NCI-H69 (cell line): ENCODE measurements at places on chromosomes 16 and 17.
A peak's percentile ranks its signal among the peaks of the same experiment; 100 is the strongest.

- DNase-seq = no peak
Observed at GRCh38 chr16:2365397-2366294, 25.1 kb upstream of the ABCA3 start.

GRCh38 chr16:86502856-86503748, 7.2 kb upstream of the FOXF1 start:
- DNase-seq = no peak

DNA sequence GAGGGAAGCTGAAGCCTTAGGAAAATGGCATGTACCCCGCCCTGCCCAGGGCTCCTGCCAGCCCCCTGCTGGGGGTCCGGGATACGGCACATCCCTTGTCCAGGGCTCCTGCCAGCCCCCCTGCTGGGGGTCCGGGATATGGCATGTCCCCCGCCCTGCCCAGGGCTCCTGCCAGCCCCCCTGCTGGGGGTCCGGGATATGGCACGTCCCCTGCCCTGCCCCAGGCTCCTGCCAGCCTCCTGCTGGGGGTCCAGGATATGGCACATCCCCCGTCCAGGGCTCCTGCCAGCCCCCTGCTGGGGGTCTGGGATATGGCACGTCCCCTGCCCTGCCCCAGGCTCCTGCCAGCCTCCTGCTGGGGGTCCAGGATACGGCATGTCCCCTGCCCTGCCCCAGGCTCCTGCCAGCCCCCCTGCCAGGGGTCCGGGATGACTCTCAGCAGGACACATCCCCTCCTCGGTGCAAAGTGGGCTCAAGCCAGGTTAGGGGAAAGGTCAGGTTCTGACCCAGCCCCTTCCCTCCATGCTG, 43.2 kb downstream of the RPH3AL start:
- no peak for DNase-seq

DNA sequence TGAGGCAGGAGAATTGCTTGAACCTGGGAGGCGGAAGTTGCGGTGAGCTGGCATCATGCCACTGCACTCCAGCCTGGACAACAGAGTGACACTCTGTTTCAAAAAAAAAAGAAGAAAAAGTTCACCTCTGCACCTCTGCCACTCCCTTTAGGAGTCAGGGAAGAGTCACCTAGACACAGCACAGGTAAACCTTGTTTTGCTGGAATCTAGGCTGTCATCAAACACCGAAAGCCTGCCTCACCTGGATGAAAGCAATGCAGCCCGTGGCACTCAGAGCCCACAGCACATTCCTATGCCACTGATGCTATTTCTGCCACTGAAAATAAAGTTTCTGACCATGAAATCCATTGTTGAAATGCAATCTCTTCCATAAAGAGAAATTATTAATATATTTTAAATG, 22.2 kb downstream of the CFAP52 start:
- no peak for DNase-seq

- no peak for DNase-seq
Observed at GRCh38 chr17:60901806-60902205, 224.2 kb downstream of the BCAS3 start.

GRCh38 chr17:1762901-1763898, 1.3 kb downstream of the SERPINF1 start:
- peak; percentile 48 for DNase-seq

- DNase-seq = no peak
Observed at GRCh38 chr16:83606486-83607030, 201.2 kb upstream of the HSBP1 start.

DNA sequence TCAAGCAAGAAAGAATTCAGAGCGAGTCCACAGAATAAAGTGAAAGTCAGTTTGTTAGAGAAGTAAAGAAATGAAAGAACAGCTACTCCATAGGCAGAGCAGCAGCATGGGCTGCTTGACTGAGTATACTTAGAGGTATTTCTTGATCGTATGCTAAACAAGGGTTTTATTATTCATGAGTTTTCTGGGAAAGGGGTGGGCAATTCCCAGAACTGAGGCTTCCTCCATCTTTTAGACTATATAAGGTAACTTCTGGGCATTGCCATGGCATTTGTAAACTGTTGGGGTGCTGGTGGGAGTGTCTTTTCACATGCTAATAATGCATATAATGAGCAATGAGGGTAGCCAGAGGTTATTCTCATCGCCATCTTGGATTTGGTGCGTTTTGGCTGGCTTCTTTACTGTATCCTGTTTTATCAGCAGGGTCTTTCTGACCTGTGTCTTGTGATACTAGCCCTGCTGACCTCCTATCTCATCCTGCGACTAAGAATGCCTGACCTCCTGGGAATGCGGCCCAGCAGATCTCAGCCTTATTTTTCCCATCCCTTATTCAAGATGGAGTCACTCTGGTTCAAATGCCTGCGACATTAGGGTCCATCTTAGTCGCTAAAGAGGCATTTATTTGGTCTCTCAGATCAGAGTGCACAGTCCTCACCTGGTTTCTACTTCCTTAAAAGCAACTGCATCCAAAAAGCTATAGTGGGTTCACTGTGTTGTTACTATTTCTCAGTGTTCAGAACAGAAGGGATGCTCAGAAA, 100.6 kb upstream of the CACNG5 start:
- no peak for DNase-seq

DNA sequence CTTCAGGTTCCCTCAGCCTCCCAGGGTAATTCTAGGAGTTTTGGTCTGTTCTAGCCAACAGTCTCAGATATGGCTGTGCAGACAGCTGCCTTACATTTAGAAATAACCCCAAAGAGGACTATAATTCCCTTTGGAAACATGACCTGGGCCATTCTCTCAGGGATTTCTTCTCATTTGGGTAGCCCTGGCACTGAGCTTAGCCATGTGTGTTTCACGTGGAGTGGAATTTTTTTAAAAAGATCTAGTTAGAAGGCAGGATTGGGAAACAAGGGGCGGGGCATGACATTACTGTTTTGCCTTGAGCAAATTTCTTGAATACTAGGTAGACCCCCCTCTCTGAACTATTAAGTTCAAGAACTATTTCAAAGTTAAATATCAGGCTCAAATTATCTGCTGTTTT, 29.6 kb upstream of the MRC2 start:
- DNase-seq = no peak

DNA sequence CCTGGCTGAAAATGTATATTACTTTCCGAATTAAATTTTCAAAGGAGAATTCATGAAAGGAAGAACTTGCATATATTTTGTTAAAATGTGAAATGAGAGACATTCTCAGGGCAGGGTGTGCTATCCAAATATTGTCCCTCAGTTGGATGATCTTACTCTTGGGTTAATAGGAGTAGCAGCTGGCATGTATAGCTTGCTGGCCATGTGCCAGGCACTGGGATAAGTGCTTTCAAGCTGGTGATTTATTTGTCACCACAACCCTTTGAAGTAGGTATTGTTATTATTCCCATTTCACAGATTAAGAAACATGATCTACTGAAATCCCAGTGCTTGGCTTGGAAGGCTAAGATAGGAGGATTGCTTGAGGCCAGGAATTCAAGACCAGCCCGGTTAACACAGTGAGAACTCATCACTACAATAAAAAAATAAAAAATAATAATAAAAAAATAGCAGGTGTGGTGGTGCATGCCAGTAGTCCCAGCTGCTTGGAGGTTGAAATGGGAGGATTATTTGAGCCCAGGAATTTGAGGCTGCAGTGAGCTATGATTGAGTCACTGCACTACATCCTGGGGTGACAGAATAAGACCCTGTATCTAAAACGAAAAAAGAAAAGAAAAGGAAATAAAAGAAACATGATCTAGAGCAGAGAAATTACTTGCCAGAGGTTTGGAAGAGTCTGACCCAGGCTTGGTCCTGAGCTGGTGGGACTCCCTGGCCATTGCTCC, 11.6 kb upstream of the MPHOSPH6 start:
- peak; percentile 91 for DNase-seq

- DNase-seq = no peak
Observed at GRCh38 chr16:47779201-47780016, 318.3 kb downstream of the PHKB start.

DNA sequence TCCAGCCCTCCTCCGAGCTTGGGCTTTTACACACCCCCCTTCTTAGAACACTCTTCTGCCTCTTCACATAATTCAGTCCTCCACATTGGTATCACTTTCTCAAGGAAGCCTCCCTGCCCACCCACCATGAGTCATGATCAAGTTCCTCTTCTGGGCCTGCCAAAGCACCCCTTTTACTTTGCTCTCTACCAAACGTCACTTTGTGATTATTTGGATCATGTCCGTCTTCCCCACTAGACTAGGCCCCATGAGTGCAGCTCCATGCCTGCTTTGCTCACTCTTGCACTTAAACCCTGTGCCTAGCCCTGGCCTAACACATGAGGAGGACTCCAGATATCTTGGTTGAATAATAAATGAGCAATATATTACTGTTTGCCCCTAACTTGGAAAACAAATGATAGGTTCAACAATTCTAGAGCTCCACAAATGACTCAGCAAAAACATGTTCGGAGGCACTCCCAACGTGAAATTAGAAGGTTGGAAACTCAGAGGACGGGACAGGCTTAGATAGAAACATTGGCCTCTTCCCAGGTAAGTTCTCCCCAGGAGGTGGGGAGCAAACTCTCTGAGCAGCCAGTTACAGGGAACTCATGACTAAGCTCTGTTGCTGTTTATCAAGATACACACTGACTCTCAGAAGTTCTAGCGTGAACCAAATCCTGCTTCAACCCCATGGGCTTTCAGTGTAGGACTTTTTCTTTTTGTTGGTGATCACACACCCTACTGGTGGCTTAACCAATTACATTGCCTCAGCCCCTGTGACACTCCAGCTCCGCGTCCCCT, 28.3 kb downstream of the G6PC1 start:
- DNase-seq = peak; percentile 78

DNA sequence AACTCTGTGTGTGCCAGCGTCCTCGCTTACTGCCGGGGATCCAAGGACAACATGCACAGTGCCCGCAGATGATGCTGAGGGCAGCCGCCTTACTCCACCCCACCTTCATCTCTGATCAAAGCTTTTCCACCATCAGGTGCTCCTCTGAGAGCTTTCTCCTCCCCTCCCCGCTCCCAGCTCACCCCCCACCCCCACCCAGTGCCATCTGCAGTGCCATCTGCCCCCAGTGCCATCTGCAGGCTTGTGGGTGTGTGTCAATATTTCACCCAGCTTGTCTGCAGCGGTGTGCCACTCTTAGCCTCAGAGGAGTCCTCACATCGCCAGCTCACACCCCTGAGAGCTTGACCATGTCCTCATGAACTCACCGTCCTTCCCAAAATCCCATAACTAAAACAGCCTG, 98.2 kb upstream of the NOL11 start:
- DNase-seq = no peak

- no peak for DNase-seq
Observed at GRCh38 chr17:57438066-57438731, 181.9 kb downstream of the MSI2 start.

GRCh38 chr16:13436641-13437412, 483.1 kb upstream of the ERCC4 start:
- DNase-seq = no peak

DNA sequence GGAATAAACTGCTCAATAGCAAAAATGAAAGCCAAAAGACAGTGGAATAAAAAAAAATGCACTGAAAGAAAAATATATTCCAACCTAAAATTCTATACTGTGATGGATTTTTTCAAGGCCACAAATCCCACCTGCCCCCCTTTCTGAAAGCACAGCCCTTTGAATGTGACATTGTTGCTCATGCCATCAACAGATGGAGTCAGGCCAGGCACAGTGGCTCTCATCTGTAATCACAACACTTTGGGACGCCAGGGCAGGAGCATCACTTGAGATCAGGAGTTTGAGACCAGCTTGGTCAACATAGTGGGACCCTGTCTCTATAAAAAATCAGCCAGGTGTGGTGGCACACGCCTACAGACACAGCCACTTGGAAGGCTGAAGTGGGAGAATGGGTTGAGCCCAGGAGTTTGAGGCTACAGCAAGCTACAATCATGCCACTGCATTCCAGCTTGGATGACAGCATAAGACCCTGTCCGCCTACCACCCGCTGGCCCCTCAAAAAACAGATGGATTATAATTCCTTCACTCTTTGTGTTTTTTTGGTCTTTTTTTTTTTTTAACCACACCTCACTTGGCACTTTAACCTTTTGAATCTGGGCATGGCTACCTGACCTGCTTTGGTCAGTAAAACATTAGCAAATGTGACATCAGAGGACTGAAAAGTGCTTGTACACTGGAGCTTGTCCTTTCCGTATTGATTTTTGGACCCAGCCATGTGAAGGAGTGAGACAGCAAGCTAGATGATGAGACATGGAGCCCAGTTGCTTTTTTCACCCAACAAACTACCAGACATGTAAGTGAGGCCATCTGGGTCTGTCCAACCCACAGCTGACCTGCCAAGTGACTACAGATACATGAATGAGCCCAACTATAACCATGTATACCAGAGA, 36.3 kb downstream of the GLG1 start:
- DNase-seq = no peak

- DNase-seq = no peak
Observed at GRCh38 chr16:81565321-81566028, 120.9 kb downstream of the CMIP start.

DNA sequence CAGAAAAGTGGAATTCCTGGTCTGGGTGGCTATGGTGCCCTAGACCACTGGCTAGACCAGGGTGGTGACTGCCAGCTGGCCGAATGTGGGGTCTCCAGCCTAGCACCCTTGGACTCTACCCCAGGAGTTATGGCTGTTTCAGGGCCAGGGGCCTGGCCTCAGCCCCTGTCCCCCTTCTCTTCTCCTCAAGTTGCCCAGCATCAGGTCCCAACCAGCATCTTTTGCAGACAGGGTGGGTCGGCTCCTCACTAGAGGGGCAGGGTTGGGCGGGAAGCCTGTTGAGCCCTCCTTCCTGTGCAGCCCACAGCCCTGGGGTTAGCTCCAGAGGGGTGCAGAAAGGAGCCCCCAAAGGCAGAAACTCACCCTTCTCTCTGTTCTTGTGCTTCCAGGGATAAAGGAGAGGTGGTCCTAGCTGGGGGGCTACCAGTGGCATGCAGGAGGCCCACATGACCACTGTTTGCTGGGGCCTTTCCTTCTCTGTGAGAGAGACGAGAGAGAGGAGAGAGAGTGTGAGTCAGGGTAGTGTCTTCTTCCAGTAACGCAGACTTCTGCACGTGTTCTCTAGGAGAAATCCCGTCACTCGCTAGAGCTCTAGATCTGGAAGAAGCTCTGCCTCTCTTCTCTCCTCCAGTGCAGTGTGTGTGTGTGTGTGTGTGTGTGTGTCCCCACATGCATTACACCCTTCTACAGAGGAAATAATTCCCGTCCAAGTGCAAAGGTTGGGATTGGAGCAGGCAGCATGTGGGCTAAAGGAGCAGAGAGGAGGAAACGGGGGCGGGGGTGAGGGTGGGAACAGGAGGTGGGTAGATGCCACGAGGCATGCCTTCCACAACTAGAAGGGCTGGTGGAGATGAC, 209.4 kb downstream of the SEC14L1 start:
- no peak for DNase-seq

GRCh38 chr17:83199500-83200201, 120.2 kb downstream of the METRNL start:
- DNase-seq = no peak

GRCh38 chr16:87698241-87698640, 67.5 kb downstream of the KLHDC4 start:
- no peak for DNase-seq

DNA sequence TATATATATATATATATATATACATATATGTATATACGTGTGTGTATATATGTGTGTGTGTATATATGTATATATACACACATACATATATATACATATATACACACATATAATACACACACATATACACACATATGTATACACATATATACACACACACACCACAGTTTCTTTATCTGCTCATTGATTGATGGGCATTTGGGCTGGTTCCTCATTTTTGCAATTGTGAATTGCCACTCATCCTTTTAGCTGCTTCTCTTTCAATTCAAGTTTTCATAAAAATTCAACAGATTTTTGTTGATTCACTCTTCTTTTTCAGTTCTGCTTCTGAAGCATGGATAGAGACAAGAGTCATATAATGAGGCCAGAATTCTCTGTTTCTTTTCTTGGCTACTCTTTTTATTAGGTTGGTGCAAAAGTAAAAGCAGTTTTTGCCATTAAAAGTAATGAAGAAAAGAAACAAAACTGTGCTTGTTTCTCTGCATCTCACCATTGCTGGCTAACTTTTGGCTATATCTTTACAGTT, 44.5 kb downstream of the SLFN5 start:
- no peak for DNase-seq
